ENCODE measurements at places on chromosomes 5 and 9.

GRCh38 chr9:116549786-116550660 is 137.1 kb upstream of the TRIM32 start:
- DNase-seq: no peak

- DNase-seq: no peak
Observed at GRCh38 chr5:38751103-38751502, 94.7 kb upstream of the OSMR start.

DNA sequence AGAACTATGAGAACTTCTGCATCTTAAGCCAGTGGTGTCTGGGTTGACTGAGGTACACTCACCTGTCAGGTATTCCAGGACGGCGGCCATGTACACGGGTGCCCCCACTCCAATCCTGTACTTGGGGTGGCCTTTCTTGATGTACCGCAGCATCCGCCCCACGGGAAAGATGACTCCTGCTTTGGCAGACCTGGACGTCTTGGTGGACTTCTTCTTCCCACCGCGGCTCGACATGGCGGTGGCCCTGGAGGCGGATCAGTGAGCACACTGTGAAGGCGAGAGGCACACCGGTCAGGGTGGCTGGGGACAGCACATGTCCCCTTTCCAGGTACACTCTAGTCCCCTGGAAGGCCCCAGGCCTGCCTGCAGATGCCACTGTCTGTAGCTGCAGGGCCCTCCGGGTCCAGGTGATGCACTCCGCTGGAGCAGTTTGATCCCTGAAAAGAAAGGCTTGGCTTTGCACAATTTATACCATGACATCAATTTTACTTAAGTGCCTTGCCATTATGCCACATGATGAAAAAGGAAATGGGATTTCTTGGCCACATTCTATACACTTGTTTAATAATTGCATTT is 10.1 kb downstream of the MACROH2A1 start:
- DNase-seq: no peak

DNA sequence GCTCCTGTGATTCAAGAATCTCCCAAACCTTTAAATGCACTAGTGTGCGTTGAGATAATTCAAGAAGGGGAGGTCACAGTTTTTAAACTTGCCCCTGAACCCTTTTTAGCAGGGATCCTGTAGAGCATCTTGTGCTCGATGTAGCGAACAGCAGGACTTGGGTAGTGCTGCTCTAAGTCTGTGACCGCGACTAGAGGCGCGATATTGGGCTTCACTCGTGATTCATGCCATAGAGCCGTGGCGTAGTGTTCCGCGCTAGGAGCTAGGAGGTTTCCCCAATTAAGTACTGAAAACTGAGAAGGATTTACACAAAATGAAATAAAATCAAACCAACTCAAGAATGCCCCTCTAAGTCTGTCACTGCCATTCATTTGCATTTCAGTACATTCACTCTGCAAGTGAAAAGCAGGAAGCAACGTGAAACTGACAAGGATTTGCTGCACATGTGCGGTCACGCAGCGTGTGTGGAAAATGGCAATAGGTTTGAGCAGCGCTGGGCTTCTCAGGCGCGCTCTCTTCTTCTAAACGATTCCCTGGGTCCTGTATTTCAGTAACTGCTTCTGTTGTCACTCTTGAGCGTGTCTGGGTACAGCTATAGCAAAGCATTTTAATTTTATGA is 1135.9 kb upstream of the WWC1 start:
- no peak for DNase-seq

- no peak for DNase-seq
Observed at GRCh38 chr5:176881816-176882566, 17.2 kb downstream of the HK3 start.

GRCh38 chr5:1464096-1464446 is 18.8 kb upstream of the SLC6A3 start:
- no peak for DNase-seq

DNA sequence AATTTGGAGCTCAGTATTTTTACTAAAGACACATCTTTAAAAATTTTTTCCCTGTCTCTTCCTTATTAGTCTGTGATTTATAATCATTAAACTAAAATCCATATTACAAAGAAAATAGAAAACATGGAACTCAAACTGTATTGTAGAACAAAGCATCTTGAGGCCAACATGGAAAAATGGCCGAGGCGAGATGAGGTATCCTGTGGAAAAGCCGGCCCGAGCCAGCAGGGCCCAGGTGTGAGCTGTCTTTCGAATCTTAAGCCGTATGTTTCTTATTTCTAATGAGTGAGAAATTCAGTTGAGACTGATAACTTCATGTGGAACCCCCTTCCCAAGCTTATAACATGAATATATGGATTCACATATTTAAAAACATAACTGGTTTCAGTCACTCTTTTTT is 170.4 kb upstream of the OTULINL start:
- DNase-seq: no peak

GRCh38 chr5:10862085-10862484 is 101.1 kb upstream of the DAP start:
- DNase-seq: no peak

GRCh38 chr5:131928957-131929356 is 16.5 kb downstream of the MEIKIN start:
- DNase-seq: no peak

DNA sequence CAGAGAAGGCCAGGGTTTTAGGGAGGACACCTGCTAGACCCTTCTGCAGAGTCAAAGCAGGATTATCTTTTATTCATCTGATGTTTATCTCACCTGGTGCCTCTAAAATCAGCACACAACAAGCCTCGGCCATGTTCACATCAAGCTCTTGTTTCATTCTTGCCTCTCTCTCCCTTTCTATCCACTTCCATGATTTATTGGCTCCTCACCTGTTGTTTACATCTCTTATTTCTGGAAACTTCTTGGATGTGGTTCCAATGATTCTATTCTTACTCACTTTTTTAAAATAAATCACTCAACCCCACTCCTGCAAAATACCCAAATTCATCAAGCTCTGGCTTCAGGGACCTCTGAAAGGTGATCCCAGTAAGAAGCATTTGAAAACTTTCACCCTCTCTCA is 407.0 kb upstream of the KLF4 start:
- DNase-seq: no peak

GRCh38 chr5:1948663-1949191 is 66.0 kb upstream of the IRX4 start:
- DNase-seq: no peak

DNA sequence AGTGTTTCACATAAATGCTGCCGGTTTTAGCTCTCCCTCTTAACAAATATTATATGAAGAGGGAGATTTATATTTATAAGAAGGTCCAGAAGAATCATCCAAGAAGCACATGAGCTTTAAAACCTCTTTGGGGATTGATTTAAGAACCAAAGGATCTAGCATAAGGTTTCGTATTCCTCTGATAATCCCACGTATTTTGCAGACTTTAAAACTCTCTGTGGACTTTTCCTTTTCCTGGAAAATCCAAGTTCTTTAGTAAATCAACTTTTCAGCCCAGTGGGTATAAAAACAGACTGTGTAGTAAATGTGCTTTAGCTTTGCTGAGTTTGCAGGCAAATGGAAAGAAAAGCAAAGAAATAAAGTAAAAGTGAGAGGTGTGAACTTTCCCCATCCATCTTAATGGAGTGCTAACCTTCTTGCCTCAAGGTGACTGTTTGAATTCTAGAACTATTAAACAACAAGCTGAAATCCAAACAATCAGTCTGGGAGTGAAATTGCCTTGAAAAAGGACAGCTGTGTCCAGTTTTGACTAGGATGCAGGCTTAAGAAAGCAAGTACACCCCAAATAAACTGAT is 363.4 kb upstream of the SLC24A2 start:
- DNase-seq: no peak

GRCh38 chr5:160158087-160158486 is 38.8 kb upstream of the PWWP2A start:
- DNase-seq: no peak

- DNase-seq: no peak
Observed at GRCh38 chr5:57613741-57614140, 131.1 kb upstream of the ACTBL2 start.

DNA sequence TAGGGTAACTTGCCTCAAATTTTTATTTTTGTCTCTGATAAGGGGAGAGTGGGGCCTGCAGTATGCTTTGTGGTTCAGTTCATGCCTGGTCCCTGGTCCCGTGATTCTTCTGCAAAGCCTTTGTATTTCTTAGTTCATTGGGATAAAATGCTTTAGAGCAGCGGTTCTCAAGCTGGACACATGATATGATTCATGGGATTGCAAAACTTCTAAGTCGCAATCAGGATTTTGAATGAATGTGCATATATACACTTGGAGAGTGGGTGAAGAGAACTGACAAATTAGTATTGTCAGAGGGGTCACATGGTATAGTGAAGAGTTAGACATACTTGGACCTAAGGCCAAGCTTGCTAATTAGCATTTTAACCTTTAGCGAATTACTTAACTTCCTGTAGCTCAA is 265.4 kb upstream of the KLF9 start:
- no peak for DNase-seq

- no peak for DNase-seq
Observed at GRCh38 chr9:98142925-98143481, 24.0 kb upstream of the TRIM14 start.

DNA sequence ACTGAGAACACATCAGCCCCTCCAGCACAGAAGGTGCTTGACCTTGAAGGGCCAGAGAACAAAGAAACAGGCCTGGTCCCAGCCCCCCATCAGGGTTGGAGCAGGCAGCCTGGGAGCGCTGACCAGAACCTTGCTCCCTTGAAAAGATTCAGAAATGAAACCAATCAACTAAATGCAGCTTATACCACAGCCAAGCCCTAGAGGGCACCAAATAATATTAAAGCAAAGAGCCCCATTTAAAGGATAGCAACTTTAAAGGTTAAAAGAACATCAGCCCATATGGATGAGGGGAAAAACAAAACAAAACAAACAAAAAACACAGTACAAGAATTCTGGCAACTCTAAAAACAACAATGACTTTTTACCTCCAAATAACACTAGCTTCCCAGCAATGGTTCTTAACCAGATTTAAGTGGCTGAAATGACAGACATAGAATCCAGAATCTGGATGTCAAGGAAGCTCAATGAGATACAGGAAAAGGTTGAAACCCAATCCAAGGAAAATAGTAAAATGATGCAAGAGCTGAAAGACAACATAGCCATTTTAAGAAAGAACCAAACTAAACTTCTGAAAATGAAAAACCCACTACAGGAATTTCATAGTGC is 471.9 kb downstream of the MTRR start:
- peak; percentile 69 for DNase-seq

GRCh38 chr5:87876616-87877015 is 392.0 kb downstream of the TMEM161B start:
- no peak for DNase-seq

- DNase-seq: no peak
Observed at GRCh38 chr5:89573345-89573744, 690.4 kb upstream of the MEF2C start.

DNA sequence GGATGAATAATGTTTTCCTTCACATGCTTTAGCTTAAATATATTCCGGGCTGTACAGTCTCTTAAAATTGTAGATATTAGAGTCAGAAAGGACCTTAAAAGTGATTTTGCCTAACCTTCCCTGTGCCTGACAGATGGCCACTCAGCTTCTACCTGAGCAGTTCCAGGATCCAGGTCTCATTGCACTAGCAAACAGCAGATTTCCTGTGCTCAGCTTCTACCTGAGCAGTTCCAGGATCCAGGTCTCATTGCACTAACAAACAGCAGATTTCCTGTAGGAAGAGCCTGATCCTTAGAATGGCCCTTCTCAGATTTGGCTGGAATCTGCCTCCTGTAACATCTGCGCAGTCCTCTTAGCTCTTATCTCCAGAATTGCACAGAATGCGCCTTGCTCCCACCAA is 219.8 kb downstream of the AOPEP start:
- no peak for DNase-seq

GRCh38 chr5:134124289-134125038 is 10.0 kb downstream of the TCF7 start:
- DNase-seq: peak; percentile 87

- DNase-seq: no peak
Observed at GRCh38 chr5:169635936-169636335, 1.1 kb upstream of the DOCK2 start.

- no peak for DNase-seq
Observed at GRCh38 chr5:89168766-89169165, 285.8 kb upstream of the MEF2C start.

DNA sequence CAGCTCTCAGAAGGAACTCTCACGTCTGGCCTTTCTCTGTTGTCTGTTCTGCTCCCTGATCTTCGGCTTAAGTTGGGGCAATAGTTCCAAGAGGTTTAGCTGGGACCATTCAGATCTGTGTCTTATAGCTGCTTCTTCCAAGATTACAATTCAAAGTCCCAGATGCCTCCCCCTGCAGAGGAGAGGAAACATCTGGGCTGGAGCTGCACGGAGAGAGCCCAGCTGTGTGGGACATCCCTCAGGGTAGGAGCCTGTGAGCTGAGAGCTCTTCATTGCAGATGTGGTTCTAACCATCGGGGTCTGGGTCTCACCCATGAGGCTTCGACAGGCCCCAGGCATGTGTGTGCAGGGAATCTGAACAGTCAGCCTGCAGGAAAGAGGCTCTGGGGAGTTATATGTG is 9.0 kb upstream of the PHF19 start:
- DNase-seq: no peak

DNA sequence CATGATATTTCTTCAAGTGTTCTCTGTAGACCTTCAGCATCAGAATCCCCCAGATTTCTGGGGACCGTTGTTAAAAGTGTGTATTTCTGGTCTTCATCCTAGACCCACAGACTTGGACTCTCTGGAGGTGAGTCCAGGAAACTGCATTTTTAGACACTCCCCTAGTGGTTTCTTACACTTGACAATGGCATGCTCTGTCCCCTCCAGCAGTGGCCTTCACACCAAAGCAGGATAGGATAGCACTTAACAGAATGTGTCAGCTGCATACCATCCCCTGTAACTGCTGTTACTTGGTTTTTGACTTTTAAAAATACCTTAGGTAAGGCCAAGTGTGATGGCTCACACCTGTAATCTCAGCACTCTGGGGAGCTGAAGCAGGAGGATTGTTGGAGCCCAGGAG is 20.8 kb downstream of the CDO1 start:
- DNase-seq: no peak

GRCh38 chr5:65863747-65864146 is 62.6 kb upstream of the ERBIN start:
- DNase-seq: no peak

GRCh38 chr5:113984928-113985327 is 376.9 kb upstream of the KCNN2 start:
- no peak for DNase-seq

GRCh38 chr5:88770276-88771257 is 112.4 kb downstream of the MEF2C start:
- DNase-seq: no peak

DNA sequence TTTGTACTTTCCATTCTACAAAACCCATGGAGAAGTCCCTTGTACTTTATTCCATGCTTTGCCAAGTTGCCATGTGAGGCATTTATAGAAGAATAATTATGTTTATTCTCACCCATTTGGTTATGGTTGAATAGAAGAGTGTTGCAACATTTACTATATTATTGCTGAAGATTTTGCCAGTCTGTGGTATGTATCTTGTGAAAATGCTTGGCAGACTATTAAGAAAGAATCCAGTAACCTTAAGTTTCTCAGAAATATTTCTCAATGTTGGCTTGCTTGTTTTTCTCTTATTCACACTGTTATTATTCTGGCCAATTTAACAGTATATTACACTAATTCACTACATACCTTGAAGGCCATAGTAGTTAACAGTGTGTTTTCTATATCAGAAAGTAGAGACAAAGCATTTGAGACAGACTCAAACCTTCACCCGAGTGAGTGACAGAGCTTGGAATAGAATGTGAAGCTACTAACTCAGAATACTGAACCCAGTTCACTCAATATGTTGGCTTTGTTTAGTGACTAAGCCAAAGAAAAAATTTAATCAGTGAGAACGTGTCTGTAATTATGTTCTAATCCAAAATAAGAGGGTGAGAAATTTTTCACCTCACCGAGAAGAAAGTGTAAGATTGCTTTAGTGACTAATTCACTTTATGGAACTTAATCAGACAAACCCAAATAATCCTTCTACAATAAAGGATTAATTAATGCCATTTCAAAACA is 184.4 kb downstream of the CWC27 start:
- DNase-seq: no peak
